Temporal lobe (tissue), 4 donors: ENCODE measurements at places on chromosomes 6 and 20. TPM values are rescaled to one million over a fixed set of nuclear protein-coding genes. Genes with fewer than 3 reads are reported as not detected.

The LHFPL5 gene
- total RNA-seq = 0.98 TPM

The RIPPLY2 gene
- total RNA-seq = 8.1 TPM

The SLC2A10 gene
- total RNA-seq = 5.4 TPM

The TPX2 gene
- 6.6 TPM for total RNA-seq

The TCFL5 gene
- 8.9 TPM for total RNA-seq

The WFDC12 gene
- total RNA-seq = not detected

The DSP gene
- total RNA-seq = 9.3 TPM

The DEF6 gene
- total RNA-seq = 0.49 TPM

The THBD gene
- total RNA-seq = 1.7 TPM

The SYCP2 gene
- 2.2 TPM for total RNA-seq

The C6orf132 gene
- under 0.01 TPM for total RNA-seq

The MICA gene
- 0.49 TPM for total RNA-seq

The GJA1 gene
- 53.6 TPM for total RNA-seq

The FLRT3 gene
- 46.0 TPM for total RNA-seq

The OPN5 gene
- total RNA-seq = not detected

The TRIM31 gene
- total RNA-seq = not detected

The SYNDIG1 gene
- 16.7 TPM for total RNA-seq
